ENCODE measurements at places on chromosomes 2 and 18. TPM values are rescaled to one million over a fixed set of nuclear protein-coding genes. Genes with fewer than 3 reads are reported as not detected.

IL1RL1 gene
- total RNA-seq: 0.15 TPM

MARCO gene
- 0.47 TPM for total RNA-seq

HJURP gene
- 0.33 TPM for total RNA-seq

LAMA1 gene
- total RNA-seq: not detected

GRCh38 chr2:44205169-44205568 lies 36.5 kb downstream of the PPM1B start:
- DNase-seq: no peak

GRCh38 chr18:23037646-23038045 lies 97.6 kb upstream of the CABLES1 start:
- no peak for DNase-seq

CTAGE1 gene
- total RNA-seq: not detected

FOXI3 gene
- not detected for total RNA-seq

DNA sequence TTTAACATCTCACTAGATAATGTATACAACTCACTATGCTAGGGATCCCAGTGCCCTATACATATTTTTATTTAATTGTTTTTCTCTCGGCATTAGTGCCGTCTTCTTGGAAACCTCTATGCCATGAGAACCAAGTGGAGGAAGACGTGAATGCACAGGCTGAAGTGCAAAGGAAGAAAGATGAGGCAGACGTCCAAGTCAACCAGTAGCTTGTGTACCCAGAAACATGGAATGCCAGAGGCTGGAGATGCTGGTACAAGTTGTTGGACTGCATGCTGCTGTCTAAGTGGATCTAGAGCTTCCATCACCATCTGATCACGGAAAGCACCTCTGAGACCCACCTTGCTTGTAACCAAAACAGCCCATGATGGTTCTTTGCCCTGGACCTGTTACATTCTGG lies 12.5 kb upstream of the GEMIN6 start:
- DNase-seq: no peak

DNA sequence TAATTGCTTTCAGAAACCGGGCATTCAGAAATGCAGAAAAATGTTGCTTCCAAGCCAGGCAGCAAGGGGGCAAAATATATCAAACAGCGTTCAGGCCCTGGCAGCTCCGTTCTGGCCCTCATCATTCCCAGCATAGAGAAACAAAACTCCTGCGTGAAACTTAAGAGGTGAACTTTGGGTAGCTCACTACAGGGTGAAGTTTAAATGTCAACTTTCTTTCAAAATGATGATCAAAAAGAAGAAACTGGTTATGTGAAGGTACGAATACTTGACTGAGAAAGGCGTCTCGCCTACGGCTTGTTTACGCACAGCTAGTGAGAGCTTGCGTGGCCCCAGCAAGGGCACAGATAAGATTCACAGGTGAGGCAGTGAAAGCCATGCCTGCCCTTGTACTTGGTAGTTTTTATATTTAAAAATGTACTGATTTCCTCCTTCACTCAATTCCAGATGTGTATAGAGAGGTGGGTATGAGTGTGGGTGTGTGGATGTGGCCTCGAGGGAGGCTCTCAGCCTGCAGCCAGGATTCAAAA lies 127.5 kb downstream of the NFATC1 start:
- no peak for DNase-seq

CHMP1B gene
- total RNA-seq: 81.7 TPM

DNA sequence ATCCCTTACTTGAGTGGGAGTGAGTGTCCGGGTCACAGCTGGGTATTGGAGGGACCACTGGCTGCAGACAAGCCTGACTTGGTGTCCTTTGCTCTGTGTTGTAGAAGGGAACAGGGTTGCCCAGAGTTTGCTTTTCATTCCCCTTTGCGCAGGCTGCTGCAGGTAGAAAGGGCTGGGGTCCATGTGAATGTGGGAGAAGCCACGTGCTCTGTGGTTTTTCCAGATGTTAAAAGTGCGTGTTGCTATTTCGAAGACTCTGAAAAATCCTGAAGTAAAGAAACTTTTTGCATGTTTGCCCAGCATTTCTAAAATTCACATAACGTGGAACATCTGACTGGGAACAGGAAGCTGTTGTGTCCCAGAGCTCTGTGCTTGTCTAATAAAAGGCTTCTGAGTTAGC lies 28.8 kb downstream of the GLI2 start:
- no peak for DNase-seq

AQP12A gene
- total RNA-seq: not detected

GRCh38 chr18:79949697-79950487 lies 1.6 kb downstream of the SLC66A2 start:
- no peak for DNase-seq

GRCh38 chr2:187150670-187151069 lies 297.4 kb downstream of the CALCRL start:
- DNase-seq: no peak

LRATD1 gene
- total RNA-seq: 0.19 TPM

DNA sequence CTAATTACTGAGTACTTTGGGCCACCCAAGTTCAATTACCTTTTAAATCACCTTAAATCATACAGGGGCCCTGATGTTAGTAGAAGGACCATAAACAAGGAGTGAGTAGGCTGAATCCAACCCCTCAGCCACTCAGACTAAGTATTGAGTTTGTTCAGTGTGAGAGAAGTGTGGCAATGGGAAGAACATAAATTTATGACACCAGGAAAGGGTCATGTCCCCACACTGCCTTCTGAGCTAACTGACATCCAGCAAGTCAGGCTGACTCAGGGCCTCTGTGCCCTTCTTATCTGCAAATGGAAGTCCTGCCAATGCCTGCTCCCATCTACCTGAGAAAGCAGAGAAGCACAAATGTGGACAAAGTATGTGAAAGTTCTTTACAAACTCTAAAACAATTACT lies 12.9 kb downstream of the PLEKHM3 start:
- no peak for DNase-seq

- DNase-seq: no peak
Measured at GRCh38 chr2:44748-45341, 1.5 kb downstream of the FAM110C start.

DNA sequence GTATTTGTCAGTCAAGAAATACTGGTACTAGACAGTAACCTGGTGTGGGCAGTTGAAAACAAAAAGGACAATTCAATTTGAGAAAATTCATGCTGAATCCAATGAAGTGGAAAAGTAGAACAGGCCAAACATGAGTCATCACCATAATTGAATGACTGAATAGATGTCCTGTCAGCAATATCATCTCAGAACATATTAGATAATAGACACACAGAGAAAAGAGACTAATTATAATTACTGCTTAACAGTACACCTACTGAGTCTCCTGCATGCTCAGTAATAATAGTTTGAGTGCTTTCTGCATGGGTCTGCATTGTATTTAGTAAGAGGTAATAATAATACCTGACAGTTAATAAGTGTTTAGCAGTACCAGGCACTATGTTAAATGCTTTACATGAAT lies 138.6 kb upstream of the ZC3H15 start:
- DNase-seq: no peak

DNA sequence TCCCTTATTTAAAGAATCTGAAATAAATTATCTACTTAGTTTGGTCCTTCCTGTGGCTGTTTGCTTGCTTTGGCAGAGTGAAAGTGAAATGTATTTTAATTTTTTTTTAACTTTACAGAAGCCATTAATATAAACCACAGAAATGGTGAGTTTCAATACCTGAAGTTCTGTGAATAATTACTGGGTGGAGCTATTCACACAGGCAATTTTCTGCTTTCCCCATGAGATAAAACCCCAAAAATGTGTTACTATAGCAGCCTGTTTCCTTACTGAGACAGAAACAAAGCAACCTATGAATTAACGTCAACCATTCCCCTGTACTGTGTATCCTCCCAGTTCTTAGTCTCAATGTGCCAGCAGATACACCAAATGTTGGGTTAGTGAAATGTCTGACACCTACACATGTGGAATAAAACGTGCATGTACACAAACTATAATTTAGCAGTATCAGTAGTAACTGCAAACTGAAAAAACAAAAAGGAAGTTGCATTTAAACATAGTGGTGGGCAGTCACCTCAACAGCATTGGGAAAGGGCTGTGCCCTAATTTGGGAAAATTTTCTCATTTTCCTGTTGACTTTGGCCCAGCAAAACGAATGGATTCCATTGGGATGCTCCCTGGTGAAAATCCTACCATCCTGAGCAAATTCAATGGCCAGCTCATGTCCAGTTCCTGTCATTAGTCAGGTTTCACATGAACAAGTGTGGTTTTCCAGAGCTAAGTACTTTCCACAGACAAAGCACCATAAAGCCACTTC lies 73.1 kb upstream of the RMDN2 start:
- DNase-seq: no peak

- no peak for DNase-seq
Measured at GRCh38 chr2:191930205-191930604, 83.3 kb upstream of the CAVIN2 start.

- no peak for DNase-seq
Measured at GRCh38 chr2:188979187-188980114, 5.3 kb downstream of the COL3A1 start.

TPGS2 gene
- total RNA-seq: 31.7 TPM

DNA sequence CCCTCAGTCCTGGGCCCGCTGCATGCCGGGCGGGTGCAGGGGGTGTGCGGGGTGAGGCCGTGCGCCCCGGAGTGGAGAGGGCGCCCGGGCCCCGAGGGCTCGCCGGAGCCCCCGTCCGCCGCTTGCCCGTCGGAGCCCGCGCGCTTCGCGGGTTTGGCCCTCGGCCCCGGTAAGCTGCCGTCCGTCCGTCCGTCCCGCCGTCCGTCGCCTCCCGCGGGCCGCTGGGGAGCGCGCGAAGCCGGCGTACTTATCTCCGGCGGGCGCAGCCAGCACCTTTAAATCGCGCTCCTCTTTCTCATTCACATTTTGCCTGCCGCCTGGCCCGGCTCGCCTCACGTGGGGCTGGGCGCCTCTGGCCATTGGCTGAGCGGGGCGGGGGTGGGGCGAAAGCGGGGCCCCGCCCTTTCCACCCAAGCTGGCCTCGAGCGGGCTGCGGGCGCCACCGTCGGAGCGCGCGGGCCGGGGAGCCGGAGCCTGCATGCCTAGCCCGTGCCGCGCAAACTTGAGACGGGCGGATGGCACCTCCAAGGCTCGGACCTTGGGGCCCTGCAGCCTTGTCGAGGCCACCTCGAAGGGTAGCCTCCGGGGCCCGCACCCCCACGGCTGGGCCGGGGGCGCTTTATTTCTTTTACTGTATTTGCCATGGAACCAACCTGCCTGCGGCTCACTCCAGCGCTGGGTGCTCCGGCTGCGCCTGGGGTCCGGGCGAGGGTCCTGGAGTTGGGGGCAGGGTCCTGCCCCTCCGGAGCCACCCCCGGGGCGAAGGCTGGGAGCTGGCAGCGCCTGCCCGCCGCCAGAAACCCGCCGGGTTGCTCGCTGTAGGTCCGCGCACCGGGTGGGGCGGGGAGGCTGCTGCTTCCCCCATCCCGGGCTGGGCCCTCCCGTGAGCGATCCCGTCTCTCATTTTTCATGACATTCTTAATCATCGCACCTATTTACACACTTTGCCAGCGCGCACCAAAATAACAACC lies at the start of gene GBX2:
Gene GBX2 (minus strand): TSS at position 277 of the 971 bp plus-strand sequence. CDS start 415 bp downstream, outside the sequence.
- DNase-seq: no peak

DNA sequence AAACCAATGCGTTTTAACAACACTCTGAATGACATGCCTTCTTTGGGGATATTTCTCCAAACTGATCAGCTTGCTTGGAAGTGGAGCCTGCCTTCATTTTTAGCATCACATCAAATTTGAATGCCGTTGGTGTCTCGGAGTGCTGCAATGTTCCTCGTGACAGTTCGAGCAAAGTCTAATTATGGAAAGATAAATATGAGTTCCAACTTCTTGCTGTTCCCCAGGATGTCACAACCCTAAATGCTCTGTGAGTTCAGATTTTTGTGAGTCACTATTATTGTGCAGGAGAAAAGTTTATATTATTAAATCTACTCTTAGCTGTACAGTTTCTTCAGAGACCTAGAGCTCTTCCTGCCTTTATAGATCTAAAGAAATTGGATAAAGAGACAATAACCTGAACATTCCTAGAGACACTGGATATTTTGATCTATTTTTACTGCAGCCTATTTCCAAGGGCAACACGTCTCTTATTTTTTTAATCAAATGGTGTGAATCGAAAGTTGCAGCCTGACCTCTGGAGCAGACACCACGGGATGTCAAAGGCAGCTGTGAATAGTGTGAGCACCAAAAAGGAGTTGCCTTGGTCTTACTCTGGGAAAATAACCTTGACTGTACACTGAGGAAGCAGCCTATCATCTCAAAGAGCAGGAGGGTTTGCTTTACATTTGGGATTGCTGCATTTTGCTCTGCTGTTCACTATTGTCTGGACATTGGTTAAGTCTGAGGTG lies 330.1 kb downstream of the TDRD15 start:
- DNase-seq: no peak

ADD2 gene
- total RNA-seq: 7.9 TPM

DNA sequence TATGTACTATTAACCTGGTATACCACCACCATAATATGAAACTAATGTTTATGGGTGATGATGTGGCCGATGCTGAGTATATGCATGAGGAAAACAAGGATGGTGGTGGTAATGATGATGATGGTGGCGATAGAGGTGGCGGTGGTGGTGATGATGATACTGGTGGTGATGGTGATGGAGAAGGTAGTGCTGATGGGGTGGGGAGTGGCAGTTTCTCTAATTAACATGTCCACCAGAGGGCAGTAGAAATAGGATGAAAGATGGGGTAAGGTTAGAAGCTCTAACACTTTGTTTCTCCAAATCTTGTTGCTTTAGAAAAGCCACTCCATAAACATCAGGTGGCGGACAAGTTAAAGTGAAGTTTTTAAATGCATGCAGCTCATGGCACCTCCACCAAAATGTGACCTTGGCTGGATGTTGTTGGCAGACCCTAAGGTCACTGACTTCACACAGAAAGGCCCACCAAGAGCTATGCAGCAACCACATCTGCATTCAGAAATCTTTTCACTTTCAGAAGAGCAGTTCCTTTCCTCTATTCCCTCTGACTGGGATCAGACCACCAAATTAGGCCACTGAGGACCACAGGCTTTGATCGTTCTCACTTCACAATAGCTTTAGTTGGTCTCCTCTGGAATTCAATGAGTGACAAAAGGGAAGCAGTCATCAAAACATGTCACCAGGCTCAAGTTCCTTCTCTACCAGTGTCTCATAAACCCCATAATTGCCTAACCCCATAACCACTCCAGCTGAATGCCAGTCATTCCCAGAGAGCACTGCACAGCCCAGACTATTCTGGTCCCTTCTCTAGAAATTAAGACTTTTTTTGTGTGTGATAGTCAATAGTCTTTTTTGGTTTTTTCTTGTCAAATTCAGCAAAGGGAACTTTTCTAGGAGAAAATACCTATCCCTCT lies 7.5 kb upstream of the BCL11A start:
- DNase-seq: no peak

- DNase-seq: no peak
Measured at GRCh38 chr2:141618457-141618856, 512.4 kb downstream of the LRP1B start.

DNA sequence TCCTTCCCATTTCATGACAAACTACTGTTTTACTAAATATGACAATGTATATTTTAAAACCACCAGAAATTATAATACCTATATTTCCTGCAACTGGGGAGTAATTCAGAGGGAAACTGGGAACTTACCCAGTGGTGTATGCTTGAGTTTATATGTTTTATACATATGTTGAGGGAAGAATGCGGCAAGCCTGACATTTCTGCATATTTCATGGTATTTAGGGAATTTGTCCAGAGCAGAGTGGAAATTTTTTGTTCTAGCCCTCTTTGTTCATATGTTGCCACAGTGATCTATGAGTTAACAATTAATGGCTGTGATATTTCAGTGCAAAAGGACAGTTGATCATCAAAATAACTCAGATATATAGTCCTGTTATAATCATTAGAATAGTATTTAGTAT lies 230.8 kb upstream of the VWC2L start:
- DNase-seq: no peak

GRCh38 chr2:241062389-241063092 lies 39.5 kb downstream of the MTERF4 start:
- DNase-seq: no peak

- DNase-seq: no peak
Measured at GRCh38 chr2:796141-796985, 119.2 kb upstream of the TMEM18 start.

All from T-cell (primary cell).